ENCODE measurements at places on chromosomes 11 and 22.

GRCh38 chr22:21691816-21692215, 26.0 kb downstream of the PPIL2 start:
- DNase-seq = no peak

GRCh38 chr11:102166175-102167064, 56.2 kb downstream of the YAP1 start:
- DNase-seq = no peak

GRCh38 chr22:19610518-19611253, 86.5 kb upstream of the CLDN5 start:
- no peak for DNase-seq

GRCh38 chr11:114243461-114244372, 52.5 kb upstream of the NNMT start:
- no peak for DNase-seq

- DNase-seq = no peak
Observed at GRCh38 chr11:69773626-69774353, 1.4 kb downstream of the FGF4 start.

All from C1 segment of cervical spinal cord (tissue), 14 donors.